SJSA1 (cell line): ENCODE measurements at places on chromosomes 7 and 10. TPM values are rescaled to one million over a fixed set of nuclear protein-coding genes. Genes with fewer than 3 reads are reported as not detected.

- peak; percentile 30 for DNase-seq
Observed at GRCh38 chr10:46525824-46526681, 30.4 kb downstream of the GPRIN2 start.

DNA sequence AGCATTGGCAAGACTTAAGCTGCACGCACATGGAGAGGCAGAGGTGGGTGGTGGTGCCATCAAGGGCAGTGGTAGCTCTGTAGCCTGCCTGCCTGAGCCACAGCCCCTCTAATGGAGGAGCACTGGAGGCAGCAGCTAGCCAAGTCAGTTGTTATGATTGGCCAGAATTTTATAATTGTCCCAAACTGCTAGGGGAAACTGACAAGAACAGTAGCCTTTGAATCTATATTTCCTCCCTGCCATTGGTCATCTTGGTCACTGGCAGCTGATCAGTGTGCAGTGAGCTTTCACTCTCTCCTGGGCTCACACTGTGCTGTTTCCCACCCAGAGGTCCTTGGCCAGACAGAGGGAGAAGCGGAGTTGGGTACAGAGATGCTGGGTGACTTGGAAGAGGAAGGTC, 9.6 kb upstream of the ZNF783 start:
- DNase-seq = no peak

DNA sequence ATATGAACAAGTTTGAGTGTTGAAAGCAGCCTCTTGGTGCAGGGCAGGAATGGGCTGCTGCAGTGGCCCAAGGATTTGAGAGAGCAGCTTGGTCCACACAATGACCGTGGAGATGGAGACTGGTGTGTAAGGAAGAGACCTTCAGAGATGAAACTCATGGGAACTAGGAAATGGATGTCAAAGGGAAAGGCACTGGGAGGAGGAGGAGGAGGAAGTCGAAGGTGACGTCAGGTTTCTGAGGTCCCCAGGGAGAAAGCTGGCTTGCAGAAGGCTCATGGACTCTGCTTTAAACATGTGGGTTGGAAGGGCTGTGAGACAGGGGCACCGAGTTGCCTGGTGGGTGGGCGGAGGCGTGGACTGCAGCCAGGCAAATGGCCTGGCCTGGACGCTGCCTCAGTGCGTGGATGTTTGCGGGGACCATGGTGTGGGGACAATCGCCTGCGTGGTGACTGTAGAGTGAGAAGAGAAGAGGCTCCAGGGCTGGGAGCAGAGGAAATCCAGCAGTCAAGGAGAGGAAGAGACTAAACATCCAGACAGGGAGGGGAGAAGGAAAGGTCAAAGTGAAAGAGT, 14.6 kb downstream of the C10orf71 start:
- DNase-seq = no peak

Gene AKR1E2
- total RNA-seq = 17.0 and 24.5 TPM in 2 replicates

DNA sequence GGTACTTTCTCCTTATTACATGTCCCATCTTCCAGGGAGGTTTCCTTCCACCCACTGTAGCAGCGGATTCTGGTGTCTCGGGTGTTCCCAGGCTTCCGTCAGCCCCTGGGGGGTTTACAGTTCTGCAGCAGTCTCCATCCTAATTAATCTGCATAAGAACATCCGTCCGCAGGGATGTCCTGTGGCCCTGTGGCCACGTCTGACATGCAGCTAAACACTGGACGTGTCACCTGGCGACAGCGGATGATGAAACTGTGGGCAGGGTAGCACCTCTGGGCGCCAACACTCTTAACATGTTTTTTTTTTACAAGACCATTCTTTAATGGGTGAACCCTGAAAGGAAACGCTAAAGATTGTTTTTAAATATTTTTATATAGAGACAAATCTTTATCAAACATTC, 58.2 kb downstream of the DIP2C start:
- no peak for DNase-seq

- DNase-seq = no peak
Observed at GRCh38 chr7:81503336-81503735, 266.5 kb downstream of the HGF start.

DNA sequence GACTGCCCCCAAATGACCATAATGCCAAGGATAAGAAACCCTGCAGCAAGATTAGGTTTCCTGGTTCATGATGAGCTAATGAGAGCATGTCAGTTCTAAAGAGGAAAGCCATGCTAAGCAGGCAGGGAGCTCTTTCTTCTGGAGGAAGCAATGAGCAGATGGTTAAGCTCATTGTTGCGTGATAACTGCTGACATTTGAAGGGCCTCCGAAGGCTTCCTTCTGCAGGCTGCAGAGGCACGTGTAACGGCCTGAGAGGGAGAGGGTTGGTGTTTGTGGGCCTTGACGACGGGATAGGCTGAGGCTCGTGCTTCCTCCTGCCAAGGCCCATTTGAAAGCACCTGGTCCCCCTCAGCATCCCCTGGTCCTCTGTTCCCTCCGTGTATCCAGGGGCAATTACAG, 63.5 kb upstream of the BTBD16 start:
- no peak for DNase-seq

Gene ENTPD1
- not detected in 2 replicates for total RNA-seq

Gene ITGB8
- total RNA-seq = 1.3 and 3.6 TPM in 2 replicates

GRCh38 chr7:87220734-87221215, 1.2 kb upstream of the TMEM243 start:
- no peak for DNase-seq

Gene IGF2BP3
- total RNA-seq = 189 and 220 TPM in 2 replicates

Gene ELFN1
- not detected in 2 replicates for total RNA-seq

DNA sequence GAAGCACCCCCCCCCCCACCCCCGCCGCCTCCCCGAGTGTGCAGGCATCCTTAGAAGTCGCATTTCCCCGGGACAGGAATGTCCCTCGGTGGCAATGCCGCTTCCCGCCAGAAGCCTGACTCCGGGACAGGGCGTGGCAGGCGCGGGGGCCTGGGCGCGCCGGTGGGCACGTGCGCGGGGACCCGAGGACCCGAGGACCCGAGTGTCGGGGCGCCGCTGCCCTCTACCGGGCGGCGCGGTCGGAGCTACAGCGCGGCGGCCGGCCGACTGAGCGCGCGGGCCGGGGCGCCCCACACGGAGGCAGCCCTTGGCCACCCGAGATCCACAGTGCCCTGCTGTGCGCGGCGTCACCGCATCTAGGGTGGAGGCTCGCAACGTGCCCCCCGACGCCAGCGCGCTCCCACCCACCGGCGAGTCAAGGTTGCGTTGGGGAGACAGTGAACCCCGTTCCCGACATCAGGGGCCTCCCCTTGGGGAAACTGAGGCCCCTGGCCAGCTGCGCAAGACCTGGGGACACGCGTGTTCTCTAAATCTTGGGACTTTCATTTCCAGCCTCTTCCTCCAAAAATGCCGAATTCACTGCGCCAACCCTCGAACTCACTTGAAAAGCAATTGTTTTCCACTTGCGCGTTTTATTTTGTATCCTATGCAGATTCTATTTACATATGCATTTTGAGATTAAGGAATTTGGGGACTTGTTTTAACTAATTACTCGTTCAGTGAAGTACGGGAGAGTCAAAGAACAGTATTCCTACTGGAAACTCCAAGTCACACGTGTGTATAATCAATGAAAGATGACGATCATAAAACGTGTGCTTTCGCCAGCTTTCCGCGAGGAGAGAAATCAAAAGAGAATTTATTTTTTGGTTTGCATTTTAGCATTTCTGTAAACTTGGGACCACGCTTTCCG, 3.1 kb upstream of the CUX1 start:
- peak; percentile 65 for DNase-seq

Gene MOGAT3
- not detected in 2 replicates for total RNA-seq

Gene PLEKHS1
- total RNA-seq = 0.03 TPM in 1 of 2 replicates, not detected in the other

GRCh38 chr7:68041554-68041953, 1044.9 kb downstream of the TYW1 start:
- no peak for DNase-seq

Gene STEAP4
- not detected in 2 replicates for total RNA-seq

DNA sequence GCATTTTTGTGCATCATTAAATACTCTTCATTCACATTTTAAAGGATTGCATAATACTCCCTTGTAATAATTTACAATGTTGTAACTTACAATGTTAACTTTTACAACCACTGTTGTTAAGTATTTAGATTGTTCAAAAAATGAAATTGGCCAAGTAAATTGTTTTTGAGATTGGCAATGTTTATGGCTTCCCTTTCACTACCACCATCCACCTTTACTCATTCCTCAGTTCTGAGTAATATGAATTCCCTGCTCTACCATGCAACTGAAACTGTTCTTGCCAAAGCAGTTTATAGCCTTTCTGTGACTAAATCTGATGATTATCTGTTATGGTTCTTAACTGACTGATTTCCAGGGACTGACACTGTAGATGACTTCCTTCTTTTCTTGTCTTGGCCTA, 80.5 kb upstream of the TMEM106B start:
- DNase-seq = no peak

DNA sequence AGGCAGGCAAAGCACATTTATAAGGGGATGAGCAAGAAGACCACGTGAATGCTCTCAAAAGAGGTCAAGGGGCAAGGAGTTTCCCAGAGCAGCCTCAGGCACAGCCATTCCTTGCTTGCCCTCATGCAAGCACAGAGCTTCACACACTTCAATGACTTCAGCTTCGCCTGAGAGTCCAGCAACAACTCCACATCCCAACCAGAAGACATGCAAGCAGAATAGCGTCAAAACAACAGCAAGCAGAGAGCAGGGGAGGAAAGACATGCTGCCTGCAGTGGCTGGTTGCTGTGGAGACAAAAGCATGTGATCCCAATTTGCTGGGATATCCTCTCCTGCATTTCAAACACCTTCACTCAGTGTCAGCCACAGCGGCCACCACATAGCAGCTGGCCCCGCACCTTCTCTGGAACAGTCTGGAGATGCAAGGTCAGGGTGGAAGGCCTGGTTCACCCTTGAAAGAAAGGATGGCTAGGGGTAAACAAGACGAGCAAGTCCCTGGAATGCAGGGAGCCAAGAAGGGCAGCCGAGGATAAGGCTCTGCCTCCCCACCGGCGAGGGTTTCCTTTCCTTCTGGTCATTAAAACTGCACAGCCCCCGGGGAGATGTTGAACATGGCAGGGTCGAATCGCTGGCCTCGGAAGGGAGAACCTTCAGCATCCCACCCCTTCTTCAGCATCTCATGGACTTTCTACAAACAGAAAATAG, 60.2 kb upstream of the CAMK2B start:
- DNase-seq = no peak

Gene CYP3A7
- total RNA-seq = not detected in 2 replicates

DNA sequence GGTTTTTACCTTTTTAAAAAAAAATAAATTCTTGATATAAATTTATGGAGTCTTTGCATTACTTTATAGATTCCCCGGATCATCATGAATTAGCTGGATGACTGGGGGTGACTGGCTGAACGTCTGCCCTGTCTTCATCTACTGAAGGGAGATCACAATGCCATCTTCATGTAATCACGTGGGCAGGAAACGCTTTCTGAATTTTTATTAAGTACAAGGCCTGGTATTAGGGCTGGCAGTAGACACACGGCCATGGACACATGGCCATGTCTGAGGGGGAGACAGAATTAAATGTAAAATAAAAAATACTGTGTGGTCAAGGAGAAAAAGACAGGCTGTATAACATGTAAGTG, 111.2 kb downstream of the VIPR2 start:
- DNase-seq = no peak

GRCh38 chr7:159329818-159330378, 185.2 kb upstream of the VIPR2 start:
- no peak for DNase-seq

GRCh38 chr7:20787660-20788419, 1.2 kb upstream of the SP8 start:
- DNase-seq = no peak

- no peak for DNase-seq
Observed at GRCh38 chr10:102003541-102003940, 52.4 kb downstream of the ARMH3 start.

GRCh38 chr7:5332579-5332978, 49.8 kb downstream of the SLC29A4 start:
- DNase-seq = no peak

Gene TAS2R5
- not detected in 2 replicates for total RNA-seq

GRCh38 chr10:7846591-7846990, 28.3 kb downstream of the TAF3 start:
- DNase-seq = no peak

GRCh38 chr10:103428989-103429643, 23.1 kb downstream of the CALHM2 start:
- DNase-seq = no peak

Gene MYPN
- total RNA-seq = under 0.01 and 0.39 TPM in 2 replicates

Gene TMEM229A
- not detected in 2 replicates for total RNA-seq

- no peak for DNase-seq
Observed at GRCh38 chr7:18647582-18647981, 152.0 kb downstream of the HDAC9 start.

Gene GBX1
- not detected in 2 replicates for total RNA-seq

Gene DLD
- total RNA-seq = 113 and 119 TPM in 2 replicates

Gene FAM25G
- total RNA-seq = not detected in 2 replicates

GRCh38 chr10:93591065-93591808, 9.8 kb downstream of the RBP4 start:
- no peak for DNase-seq

DNA sequence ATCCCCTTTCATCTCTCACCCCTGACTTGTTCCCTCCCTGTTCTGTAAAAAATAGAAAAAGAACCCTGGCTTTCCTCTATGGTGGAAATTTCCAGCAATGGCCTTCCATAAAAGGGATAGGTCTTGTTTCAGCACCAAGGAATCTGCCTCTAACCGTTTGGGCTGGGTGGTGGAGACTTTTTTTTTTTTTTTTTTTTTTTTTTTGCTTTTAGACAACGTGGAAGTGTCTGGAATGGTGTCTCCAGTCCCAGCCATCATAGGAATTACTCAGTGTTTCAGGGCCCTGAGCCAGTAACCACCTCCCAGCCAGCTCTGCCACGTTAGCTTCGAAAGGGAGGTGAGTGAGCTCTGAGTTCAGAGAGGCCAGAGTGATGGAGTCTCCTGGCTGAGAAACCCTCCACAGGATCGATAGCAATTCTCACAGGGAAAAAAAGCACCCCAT, 97.3 kb upstream of the COL1A2 start:
- peak; percentile 90 for DNase-seq

DNA sequence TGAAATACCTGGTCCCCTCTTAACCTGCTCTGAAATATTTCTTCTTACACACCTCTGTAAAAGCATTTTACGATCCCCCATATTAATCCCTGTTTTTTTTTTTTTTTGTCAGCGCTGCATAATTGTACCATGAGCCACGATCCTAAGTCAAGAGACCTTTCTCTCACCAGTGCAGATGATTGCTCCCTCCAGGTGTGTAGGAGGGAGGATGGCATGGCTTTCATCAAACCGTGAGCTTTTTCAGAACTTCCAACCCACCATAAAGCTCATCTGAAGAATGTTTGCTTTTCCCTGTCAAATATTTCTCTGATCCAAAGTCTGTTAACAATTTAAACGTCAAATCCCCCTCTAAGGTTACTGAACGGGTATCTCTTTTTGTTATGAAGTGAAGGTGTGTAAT, 28.2 kb upstream of the SEPHS1 start:
- DNase-seq = no peak

GRCh38 chr10:97278491-97278989, 13.9 kb downstream of the ARHGAP19 start:
- DNase-seq = peak; percentile 31

GRCh38 chr7:130442601-130443000, 1.8 kb upstream of the CEP41 start:
- DNase-seq = no peak

DNA sequence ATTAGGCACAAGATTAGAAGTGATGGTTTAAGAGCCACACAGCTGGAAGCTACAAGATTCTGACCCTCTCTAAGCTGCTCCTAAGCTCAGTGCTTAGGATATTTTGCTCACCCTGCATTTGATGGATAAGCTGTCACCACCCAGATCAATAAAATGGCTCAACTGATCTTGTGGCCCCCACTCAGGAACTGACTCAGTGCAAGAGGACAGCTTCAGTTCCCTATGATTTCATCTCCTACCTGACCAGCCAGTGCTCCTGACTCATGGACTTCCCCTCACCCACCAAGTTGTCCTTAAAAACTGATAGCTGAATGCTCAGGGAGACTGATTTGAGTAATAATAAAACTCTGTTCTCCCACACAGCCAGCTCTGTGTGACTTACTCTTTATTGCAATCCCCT, 833.8 kb downstream of the GRID1 start:
- DNase-seq = no peak
